Stimulated activated CD4-positive, alpha-beta T cell treated with anti-CD3 and anti-CD28 coated beads, Interleukin-4, amount 100 ng/mL, for 48 hours (primary cell): ENCODE measurements at places on chromosomes 1 and 21.

DNA sequence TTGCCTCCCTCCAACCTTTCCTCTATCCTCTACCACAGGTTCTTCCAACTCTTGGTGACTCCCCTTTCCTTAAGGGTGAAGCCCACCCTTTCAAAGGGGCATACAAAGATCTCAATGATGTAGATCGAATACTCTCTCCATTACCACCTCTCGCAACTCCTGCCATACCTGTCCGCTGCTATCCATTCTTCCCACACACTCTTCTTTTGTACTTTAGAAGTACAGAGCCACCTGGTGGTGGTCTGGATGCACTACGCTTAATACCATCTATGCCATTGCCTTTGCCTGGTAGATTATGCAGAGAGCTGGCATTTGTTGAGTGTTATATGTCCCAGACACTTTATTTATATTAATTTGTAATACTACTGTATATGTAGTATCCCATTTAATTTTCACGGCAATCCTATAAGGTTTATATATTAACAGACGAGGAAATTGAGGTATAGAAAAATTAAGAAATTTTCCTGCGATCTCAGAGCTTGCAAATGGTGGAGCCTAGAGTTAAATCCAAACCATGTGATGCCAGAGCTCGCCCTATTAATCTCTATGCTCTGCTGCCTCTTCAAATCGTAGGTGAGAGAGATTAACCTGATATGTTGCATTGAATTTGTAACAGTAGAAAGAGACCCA is 22.9 kb downstream of the TSHB start:
- DNase-seq, result peak; percentile 23

- DNase-seq, result no peak
These were observed 90.4 kb downstream of the KIF26B start for GRCh38 chr1:245245021-245245667.

DNA sequence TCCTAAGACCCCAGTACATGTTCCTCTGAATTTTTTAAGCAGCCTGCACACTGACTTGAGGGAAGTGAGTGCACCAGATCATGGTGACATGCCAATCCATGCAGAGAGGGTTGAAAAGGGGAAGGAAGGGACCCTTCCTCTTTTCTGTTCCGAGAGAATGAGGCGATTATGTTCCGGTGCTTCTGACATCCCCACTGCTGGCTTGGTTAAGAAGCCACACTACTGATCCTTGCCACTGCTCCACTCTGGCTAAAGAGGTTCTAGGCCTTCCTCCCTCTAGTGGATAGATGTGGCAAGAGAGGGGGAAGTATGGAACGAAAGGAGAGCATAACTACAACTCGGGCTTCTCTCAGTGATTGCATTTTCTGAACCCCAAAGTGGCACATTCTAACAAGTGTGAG is 1.8 kb upstream of the CYB5R1 start:
- peak; percentile 21 for DNase-seq

DNA sequence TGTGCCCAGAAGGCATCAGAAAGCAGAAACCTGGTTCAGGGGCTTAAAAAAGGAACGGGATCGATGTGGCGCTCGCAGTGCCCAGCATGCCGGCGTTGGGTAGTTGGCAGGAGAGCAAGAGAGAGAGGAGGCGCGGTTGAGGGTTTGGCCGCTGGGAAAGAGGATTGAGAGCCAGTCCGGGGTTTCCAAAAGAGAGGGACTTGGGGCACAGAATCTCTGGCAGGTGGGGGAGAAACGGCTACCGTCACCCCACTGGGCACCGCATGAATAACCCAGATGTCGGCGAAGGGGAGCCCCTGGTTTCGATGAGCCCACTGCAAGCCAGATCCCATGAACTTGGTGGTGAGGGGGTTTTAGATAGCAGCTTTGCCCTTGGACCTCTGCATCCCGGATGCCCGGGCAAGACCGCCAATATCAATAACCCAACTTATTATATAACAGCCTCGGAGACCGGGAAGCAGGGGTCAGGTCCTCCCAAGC is 60.4 kb upstream of the ACOT11 start:
- DNase-seq, result no peak

GRCh38 chr21:14591377-14591776 is 45.3 kb upstream of the SAMSN1 start:
- DNase-seq, result no peak

DNA sequence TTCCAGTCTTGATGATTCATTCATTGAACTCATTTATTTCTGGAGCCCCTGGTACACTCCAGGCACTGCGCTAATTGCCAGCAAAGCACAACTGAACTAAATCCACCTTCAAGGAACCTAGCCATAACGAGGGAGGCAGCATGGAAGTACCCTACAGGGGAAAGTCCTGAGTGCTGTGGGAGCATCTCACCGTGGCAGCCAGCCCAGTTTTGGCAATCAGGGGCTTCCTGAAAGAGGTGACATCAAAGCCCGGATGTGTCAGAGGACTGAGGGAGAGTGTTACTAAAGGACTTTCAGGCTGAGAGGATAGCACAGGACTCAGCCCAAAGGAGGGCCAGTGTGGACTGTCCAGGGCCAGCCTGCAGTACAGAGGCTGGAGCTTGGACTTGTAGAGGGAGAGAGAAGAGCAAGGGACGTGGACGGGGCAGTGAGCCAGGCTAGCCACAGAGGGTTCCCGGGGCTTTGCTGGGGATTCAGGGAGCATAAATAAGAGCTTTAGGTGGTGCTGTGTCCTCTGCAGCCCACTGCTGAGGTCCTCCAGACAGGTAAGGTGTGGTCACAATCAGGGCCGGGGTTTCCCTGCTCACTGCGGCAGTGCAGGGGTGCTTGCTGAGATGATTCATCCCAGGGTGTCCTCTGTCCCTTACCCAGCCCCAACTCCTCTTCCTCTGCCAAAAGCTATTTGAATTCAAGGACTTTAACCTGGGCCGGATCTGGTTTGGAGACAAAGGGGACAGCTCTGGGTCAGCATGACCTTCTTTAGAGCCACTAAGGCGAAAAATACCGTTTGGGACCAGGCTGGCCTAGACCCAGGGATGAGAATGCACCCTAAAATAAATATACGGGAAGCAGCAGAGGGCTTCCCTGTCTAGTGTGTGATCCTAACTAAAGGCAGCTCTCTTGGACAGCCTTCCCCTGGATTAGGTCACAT is 128.3 kb downstream of the EDEM3 start:
- no peak for DNase-seq

DNA sequence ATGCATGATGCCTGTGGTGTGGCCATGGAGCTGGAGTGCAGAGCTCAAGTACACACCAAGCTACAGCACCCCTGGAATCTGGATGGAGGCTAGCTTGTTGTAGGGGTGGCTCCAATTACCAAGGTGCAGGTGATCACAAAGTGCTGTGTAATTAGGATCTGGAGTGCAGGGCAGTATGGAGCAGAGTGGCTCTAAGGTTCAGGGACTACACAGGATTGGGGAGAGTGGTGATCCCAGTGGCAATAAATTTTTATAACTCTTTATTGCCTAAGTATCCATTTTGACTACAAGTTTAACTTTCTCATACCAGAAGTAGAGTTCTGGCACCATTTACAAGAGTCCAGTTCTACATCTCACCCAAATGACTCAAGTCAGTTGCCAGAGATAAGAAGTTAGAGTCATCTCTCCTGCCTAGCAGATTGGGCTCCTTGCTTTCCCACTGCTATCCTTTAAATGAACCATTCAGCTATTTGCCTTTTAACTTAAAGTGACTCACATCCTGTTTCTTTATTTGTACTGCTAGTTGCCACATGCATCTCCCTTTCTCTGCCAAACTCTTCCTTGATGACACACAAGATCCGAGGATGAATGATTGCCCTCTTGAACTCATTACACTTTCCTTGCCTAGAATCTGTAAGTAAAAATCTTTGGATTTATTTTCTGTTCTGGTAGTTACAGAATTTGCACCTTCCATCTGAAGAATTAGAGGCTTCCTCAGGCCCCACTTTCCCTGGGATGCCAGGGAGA is 427.2 kb downstream of the KCNT2 start:
- DNase-seq, result no peak

- no peak for DNase-seq
These were observed 19.5 kb downstream of the KCNH1 start for GRCh38 chr1:211114446-211114845.

DNA sequence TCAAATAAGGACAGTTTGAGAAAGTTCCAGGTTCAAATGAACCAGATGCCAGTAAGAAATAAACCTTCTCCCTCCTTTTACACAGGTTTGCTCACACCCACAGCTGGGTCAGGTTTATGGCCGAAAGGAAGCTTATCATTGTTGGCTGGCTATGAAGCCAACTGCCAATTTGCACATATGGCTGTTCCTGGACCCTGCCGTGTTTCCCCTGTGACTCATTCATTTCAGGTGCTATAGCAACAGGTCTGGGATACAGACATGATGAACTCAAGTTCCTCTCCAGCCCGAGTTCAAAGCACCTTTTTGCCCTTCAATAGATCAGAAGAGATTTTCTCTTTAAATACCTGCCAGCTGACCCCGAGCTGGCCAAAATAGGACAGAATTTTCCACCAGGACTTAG is 134.4 kb upstream of the SMYD2 start:
- no peak for DNase-seq

DNA sequence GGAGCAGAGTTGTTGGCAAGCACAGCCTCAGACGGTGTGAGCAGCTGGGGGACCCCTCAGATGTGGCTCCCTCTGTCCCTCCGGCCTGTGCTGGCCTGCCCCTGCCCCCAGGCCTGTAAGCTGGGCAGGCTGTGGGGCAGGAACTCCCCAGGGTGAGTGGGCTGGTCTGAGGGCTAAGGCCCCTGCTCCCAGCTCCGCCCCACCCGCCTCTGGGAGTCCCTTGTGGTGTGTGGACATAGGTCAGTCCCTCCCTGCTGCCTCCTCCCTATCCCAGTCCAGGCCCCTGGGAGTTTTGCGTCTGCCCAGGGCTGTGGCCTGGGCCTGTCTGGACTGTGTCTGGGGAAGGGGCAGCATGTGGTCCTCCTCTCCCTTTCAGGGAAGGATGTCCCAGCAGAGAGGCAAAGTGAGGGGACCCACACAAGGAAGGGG is 3.6 kb upstream of the VWA1 start:
- DNase-seq, result no peak

- no peak for DNase-seq
These were observed 21.4 kb downstream of the CNST start for GRCh38 chr1:246587606-246588005.

- no peak for DNase-seq
These were observed 550.2 kb downstream of the USP25 start for GRCh38 chr21:16279731-16280581.

DNA sequence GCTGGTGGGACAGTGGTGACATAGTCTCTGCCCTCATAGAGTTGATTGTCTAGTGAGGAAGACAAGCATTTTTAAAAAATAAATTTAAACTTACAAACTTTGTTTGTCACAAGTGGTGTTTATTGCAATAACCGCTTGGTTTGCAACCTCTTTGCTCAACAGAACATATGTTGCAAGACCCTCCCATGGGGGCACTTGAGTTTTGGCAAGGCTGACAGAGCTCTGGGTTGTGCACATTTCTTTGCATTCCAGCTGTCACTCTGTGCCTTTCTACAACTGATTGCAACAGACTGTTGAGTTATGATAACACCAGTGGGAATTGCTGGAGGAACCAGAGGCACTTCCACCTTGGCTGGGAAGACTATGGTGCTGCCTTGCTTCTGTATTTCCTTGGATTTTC is 58.4 kb downstream of the LAMC2 start:
- DNase-seq, result no peak

DNA sequence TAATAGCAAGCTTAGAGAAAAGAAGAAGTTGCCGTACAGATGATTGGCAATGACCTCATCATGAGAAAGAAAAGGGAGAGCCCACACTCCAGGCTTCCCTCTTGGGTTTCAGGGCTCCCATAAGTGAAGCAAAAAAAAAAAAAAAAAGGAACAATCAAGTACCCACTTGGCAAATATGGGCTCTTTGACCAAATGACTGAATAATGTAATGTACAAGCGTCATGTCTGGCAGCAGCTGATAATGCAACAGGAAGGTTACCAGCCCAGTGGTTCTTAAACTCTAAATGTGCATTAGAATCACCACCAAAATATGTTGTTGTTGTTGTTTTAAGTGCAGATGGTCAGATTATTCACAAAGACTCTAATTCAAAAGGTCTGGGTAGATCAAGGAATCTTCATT is 13.5 kb downstream of the TNFSF4 start:
- DNase-seq, result no peak

GRCh38 chr1:113353580-113353979 is 36.7 kb upstream of the MAGI3 start:
- DNase-seq, result no peak

- no peak for DNase-seq
These were observed at the start of gene OLIG2 for GRCh38 chr21:33025489-33026442. Gene OLIG2, plus strand, starts transcription at chr21:33025935. Its CDS starts 928 bp downstream, at chr21:33026863.

DNA sequence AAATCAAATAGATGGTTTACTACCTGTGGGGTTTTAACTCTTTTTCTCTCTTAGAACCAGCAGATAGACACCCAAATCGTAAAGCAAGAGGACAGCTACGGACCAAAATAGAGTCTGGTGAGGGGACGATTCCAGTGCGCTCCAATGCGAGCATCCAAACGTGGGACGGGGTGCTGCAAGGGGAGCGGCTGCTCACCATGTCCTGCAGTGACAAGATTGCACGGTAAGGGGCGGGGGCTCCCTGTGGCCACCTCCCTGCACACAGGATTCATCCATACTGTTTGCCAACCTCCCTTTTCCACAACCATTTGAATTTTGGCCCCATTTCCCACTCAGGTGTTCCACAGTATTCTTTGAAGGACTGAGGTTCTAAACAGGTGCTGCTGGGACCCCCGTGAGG is 102.8 kb downstream of the POFUT2 start:
- DNase-seq, result no peak

DNA sequence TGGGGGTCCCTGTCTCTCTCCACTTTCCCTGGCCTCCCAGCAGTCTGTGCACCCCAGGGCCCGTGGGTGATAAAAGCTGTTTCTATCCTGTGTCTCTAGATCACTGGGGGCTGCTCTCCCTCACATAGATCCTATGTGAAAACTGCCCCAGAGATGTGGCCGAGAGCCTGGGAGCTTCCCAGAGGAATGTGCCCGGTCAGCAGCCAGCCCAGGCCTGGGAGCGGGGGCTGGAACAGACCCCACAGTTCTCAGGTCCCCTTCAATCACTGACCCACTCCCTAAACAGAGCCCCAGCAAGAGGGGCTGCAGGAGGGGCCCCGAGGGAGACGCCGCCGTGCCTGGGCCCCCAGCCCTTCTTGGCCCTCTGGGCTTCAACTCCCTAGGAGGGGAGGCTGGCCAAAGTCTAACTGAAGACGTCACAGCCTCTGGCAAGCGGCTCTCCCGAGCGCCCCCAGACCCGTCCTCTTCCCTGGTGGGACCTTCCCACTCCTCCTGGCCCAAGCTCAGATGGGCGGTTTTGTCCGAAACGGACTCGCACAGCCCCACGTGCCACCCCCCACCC is 403 bp downstream of the MXRA8 start:
- no peak for DNase-seq

- no peak for DNase-seq
These were observed 543.3 kb downstream of the MATN1 start for GRCh38 chr1:30179942-30180543.
